NCI-H446 (cell line): ENCODE measurements at places on chromosomes 3 and 15.
A peak's percentile ranks its signal among the peaks of the same experiment; 100 is the strongest.

DNA sequence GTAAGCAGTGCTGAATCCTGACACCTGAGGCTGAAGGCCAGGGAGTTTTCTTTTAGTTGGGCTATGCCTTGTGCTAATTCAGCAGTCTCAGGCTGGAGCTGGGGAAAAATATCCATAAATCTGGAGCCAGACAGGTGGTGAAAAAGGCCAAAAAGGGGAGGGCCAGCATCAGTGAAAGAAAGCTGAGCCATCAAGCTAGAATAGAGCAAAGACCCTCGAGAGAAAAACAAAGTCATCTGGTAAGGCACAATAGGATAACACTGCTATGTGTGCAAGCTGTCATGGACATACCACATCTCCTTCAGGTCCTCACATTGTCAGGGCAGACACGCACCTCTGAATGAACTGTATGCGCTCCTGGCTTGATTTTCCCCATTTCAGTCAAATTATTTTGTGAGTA, 687.9 kb downstream of the SQOR start:
- no peak for DNase-seq

GRCh38 chr3:182628531-182628930, 164.8 kb upstream of the ATP11B start:
- no peak for DNase-seq

DNA sequence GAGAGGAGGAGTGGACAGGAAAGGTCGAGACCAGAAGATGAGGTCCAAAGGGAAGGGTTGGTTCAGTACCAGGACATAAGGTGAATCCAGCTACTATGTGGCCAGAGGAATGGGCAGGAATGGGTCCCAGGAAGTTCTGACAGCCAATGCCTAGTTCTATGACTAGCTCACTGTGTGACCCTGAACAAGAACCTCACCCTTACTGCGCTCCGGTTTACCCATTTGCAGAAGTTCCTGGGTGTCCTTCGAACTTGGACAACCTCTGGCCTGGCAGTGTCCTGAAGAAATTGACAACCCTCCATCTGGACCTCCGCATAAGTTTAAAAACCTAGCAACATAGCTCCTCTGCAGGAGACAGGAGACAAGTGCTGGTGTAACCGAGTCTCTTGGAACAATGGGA, 12.2 kb upstream of the PSTPIP1 start:
- DNase-seq = no peak

DNA sequence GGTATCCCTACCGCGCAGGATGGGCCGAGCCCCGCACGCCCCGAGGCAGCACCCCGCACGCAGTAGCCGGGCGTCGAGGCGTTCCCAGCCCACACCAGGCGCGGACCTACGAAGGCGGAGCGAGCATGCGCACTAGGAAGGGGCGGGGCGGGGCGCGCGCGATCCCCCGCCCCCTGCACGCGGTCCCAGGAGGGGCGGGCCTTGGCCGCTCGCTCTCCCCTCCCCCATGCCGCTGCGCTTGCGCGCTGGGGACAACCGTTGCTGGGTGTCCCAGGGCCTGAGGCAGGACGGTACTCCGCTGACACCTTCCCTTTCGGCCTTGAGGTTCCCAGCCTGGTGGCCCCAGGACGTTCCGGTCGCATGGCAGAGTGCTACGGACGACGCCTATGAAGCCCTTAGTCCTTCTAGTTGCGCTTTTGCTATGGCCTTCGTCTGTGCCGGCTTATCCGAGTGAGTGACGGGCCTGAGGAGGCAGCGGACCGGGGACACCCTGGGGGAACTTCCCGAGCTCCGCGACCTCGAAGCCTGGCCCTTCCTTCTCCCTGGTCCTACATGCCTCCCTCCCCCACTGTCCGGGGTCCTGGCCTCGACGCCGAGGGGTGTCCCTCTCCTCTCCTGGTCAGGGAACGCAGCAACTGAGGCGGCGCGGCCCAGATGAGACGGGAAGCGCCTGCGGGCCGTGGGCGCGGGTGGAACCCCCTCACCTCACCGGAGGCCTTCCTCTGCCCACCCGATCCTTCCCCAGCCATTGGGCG, at the start of gene SPESP1:
TSS of gene SPESP1 (plus strand) at position 258 of the 755 bp plus-strand sequence. CDS start at position 387, 129 bp downstream.
- no peak for DNase-seq

DNA sequence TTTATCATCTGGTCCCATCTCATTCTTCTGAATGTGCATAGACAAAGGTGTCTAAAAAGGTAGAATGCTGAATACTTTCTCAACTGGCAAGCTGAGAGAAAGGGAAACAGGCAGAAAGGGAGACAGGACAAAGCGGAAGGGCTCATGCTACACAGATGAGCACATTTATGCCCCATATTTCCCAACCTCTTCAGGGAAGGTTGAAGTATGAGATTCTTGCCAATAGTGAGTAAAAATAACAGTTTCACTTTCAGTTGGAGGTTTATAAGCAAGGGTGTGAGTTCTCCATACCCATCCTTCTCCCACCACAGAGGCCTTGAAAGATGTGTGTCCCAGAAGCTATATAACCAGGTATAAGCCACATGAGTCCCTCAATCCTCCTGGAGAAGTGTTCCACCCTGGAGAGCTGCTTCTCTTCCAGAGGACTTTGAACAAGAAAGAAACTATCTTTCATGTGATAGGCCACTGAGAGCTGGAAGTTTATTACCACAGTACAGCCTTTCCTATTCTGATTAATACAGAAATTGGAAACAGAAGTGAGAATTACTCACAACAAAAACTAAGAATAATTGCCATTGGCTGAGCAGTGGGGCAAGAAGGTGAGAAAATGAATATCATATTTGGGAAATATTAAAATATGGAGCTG, 709.4 kb upstream of the NR2F2 start:
- no peak for DNase-seq

- DNase-seq = no peak
Measured at GRCh38 chr3:10160925-10161324, 3.8 kb upstream of the IRAK2 start.

DNA sequence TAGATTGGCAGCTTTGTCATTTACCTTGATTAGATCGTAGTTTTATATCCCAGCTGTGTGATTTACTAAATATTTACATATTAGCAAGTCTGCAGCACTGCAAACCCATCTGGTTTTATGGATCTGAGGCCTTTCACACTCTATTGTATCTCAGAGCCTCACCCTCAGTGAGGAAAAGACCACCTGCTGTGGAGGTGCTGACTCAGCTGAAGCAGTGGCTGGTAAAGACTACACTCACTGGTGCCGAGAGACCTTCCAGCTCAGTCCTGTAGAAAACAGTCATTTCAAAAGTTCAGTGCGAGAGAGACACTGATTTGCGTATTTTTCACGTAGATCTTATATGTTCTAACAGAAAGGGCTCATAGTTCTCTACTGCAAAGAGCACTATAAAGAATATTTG, 307.8 kb upstream of the TPM1 start:
- DNase-seq = no peak

GRCh38 chr3:13157986-13158385, 84.8 kb upstream of the IQSEC1 start:
- no peak for DNase-seq

DNA sequence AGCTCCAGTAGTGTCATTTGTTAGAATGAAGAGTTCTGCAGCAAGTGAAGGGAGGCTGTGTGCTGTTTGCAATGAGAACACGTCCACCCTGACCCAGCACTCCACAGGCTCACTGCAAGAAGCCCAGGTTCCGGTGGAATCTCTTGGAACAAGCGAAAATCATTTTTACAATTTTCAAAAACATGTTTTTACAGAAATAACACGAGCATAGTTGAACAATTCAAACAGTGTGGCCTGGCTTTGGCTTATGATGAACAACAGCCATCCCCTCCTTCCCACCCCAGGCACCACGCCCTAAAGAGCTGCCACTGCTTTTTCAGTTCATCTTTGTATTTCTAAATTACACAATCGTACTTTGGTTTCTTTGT, 59.5 kb upstream of the KY start:
- DNase-seq = peak; percentile 78

- no peak for DNase-seq
Measured at GRCh38 chr15:40722934-40723333, 28.0 kb downstream of the RAD51 start.

GRCh38 chr3:43080726-43081568, 24.9 kb downstream of the POMGNT2 start:
- DNase-seq = no peak

DNA sequence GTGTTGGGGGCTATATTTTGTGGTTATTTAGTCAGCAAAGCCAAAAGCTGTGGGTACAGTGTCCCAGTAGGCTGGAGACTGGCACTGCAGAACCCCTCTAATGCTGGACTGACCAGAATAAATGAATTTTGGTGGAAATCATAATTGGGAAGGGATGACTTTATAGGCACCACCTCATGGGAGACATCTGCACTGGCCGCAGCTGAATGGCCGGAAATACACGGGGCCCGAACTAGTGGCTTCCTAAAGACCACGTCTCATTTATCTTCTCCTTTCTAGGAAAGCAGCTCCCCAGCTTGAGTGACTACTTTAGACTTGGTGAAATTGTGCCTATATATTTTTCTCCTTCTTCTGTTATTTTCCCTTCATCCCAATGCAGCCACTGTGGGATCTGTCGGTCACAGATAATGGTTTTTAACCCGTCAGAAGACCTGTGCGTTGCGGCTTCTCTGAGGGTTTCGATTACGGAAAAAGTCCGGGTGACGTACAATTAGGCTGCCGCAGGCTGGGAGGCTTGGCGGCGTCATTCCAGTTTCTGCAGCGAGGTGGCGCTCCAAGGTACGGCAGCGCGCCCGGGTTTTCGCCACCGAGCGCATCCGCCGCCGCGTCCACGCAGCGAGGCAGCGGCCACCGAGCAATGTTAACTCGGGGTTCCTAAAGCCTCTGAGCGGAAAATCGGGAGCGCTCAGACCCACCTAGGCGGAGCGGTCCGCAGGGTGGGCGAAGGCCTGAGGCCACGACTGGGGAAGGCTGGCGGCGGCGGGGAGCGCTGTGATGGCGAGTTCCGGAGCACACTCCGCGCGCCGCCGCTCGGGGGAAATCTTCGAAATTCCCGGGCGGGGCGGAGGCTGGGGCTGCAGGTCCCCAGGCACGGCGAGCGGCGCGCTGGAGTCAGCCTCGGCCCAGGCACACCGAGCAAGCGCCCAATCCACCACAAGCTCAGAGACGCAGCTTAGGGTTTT, 26.3 kb downstream of the NR2F2 start:
- peak; percentile 29 for DNase-seq

- no peak for DNase-seq
Measured at GRCh38 chr3:674116-674515, 418.7 kb upstream of the CNTN6 start.

DNA sequence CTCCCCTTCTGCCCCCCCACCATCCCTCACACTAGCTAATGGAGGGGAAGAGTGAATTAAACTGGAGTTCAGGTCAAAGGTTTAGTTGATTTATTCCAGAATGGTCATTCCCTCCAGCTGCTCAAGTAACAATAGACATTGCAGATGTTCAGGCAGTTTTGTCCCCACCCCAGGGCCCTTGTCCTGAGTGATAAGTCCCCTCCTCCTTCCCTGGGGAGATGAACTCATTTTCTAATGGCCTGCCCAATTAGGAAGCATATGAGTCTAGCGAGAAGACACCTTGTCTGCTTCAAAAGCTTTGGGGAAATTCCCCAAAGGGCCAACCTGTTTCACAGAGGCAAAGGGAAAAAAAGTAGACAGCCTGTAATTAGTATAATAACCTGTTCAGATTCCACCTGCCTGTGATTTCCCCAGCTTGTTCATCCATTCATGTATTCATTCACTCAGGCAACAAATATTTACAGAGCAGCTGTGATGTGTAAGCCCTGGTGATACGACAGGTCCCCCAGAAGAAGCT, 165.3 kb downstream of the SHQ1 start:
- no peak for DNase-seq
